ENCODE measurements at places on chromosomes 2 and 18.

- no peak for ATAC-seq
Observed at GRCh38 chr2:216653093-216653799, 20.0 kb downstream of the IGFBP2 start.

DNA sequence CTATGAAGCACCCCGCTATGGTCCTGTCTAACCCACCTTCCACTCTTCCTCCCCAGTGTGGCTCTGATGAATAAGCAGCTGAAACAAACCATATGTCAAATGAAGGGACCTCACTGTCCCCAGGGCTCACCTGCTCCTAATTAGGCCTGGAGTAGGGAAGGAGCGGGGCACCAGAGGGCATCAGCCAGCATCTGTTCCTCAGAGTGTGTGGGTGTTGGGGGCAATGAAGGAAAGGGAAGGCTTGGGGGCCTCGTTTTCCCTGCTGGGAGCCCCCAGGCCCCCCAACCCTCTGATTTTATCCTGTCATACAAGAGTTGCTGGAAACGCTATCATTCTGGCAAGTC is 274.7 kb downstream of the HAUS1 start:
- ATAC-seq = no peak

DNA sequence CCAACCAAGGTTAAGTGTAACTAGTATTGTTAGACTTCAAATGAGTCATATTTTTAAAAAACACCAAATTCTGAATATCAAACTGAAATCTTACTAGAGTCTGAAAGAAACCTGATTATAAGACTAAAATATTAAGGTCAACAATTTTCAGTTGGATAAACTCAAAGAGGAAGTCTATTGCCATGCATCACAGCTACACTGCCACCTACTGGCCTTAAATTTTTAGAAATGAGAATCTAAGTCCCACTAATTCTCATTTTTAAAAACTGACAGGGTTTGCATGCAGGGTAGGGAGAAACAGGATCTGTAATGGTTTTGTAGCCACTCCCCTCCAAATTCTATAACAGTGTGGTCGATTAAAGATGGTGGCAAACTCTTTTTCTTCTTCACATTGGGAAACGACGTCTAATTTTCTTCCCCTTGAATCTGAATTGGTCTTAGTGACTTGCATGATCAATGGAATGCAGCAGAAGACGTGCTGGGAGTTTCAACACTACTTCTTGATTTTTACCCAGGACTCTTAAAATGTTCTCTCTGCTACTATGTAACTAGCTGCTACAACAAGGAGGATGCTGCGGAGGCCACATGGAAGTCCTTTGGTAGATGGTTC is 176.1 kb upstream of the SESTD1 start:
- ATAC-seq = no peak

DNA sequence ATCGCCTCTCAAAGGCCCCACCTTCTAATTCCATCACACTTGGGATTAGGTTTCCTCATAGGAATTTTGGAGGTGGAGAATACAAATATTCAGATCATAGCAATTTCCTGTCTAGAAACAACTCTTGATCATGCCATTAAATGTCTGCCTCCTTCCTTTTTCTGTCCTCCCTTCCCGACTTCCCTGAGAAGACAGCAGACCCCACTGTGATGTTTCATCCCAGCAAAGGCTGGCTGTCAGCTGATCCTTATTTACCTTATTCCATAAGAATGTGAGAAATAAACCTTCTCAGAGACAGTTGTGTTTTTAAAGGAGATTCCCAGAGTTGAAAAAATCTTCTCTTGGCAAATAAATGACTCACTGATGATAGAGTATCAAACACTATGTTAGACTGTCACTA is 133.9 kb downstream of the TDRD15 start:
- ATAC-seq = no peak

DNA sequence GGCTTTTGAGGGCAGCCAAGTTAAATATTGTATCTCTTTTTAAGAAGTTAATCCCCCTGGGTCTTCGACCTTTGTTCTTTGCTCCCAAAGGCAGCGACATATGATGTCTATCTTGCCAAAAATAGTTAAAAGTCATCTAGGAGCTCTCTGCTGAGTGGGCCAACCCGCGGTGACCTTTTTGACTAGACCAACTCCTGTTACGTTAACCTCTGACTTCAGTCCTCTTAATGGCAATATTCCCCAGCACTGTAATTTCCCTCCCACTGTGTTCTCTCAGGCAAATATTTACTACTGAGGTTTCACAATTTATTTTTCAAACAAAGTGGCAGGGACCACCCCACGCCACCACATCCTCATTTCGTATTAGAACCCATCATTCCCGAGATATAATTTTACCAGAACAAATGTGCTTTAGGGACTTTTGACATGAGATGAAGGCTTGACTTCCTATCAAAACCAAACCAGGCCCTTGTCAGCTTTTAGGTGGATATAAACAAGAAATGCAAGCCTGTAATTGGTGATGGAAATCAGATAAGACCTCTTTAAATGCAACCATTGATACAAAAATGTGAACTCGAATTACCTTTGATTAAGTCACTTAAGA is 764.7 kb downstream of the SATB2 start:
- ATAC-seq = no peak

DNA sequence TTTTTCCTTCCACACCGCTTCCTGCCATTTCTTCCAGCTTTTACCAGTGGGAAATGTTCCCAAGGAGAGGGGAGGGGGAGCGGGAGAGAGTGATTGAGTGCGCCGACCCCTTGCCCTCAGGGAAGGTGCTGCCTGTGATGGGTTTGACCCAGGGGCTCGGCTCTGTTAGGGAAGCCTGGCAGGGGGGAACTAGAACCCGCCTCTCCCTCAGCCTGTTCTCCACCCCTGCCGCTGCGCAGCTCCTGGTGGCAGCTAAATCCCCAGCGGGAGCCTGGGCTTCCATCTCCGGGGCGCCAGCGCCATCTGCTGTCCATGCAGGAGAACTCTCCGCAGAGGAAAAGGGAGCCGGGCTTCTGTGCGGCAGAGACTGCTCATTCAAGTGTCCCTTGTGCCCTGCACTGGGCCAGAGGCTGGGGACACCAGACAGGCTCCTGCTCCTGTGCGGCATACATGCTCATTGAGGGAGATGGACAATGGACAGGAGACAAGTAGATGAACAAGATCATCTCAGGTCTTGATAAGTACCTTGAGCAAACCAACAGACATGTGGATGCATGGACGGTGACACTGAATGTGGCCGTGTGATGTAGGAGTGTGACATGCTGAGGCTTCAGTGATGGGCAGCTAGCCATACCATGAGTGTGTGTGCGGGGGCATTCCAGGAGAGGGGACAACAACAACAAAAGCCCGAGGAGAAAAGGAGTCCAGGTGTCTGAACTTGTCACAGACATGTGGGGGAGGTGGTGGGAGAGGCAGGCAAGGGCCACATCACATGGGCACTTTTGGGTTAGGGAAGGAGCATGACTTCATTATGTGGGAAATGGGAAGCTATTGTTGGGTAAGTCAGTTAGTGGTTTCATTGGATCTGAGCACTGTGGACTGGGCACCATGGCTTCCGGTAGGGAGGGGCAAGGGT is 13.3 kb downstream of the CHPF start:
- peak; percentile 90 for ATAC-seq

- ATAC-seq = no peak
Observed at GRCh38 chr2:216341121-216341520, 31.2 kb downstream of the MARCHF4 start.

GRCh38 chr2:45229411-45229810 is 220.2 kb upstream of the SIX2 start:
- ATAC-seq = no peak

GRCh38 chr2:96409820-96410164 is 74.2 kb downstream of the NCAPH start:
- no peak for ATAC-seq

DNA sequence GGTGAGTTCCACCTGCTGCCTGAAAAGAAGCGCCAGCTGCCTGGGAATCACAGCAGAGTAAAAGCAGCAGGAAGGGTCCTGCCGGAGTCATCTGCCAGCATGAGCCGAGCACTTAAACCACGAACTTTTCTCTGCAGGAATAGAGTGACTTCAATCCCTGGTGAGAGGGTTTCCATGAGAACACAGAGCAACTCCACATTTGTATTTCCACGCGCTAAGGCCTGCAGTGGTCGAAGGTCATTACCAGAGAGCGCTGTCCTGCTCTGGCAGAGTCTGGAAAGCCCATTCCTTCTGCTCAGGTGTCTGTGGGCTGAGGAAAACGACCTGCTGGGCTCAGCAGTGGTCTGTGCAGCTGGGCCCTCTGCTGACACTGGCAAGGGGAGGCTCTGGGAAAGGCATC is 6.7 kb downstream of the PASK start:
- ATAC-seq = no peak

DNA sequence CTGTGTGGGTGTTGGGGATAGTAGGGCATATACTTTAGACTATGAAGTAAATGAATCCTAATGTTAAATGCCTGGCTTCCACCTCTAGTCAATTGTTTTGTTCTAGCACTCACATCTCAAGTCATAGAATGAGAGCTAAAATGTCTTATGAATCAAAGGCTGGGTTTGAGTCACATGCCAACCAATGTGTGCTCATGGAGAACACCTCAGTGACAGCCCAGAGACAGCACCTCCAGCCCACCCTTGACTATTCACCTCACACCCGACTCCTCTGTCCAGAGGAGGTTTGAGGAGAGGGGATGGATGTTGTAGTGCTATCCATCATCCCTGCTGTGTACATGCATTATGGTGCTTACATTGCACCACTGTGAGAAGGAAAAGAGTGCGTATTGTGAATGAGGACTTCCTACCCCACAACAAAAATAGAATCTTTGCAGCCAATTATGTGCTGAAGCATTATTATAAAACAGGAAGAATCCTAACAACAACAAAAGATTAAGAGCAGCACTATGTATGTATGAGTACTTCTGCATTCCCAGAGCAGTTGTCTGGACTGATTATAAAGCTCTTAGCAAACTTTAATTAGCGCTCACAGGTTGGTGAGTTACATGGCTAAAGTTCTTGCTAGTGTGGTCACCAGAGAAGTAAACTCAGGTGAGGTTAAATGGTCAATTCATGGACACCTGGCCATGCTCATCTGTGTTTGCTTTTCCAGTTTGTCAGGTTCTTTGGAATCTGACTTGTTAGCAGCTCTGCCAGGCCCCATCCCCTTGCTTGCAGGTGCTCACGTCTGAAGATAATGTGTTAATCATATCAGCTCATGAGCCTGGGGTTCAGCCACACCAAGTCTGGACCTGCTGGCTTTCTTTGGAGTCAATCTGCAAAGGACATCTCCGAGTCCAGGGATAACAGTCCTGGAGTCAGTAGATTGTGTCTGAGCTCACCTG is 55.3 kb upstream of the NABP1 start:
- no peak for ATAC-seq

GRCh38 chr18:66582211-66582610 is 21.7 kb downstream of the CDH19 start:
- no peak for ATAC-seq

- ATAC-seq = peak; percentile 93
Observed at GRCh38 chr2:28583899-28584553, 88.2 kb downstream of the PLB1 start.

- ATAC-seq = no peak
Observed at GRCh38 chr18:31203794-31204148, 41.1 kb upstream of the DSC1 start.

DNA sequence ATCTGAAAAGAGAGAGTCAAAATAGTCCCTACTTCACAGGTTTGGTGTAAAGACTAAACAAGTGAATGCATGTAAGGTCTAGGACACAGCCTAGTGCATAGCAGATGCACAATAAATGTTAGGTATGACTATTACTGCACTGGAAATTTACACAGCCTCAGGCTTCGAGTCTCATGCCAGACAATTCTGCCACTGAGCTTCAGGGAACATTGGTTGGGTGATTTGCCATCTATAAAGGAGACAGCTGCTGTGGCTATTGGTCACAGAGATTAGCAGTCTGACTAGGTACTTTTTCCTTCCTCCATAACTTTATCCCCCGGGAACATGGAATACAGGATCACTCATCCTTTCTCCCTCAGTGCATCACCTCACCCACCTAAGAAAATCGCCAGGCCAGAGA is 89.2 kb downstream of the FAM124B start:
- ATAC-seq = no peak

DNA sequence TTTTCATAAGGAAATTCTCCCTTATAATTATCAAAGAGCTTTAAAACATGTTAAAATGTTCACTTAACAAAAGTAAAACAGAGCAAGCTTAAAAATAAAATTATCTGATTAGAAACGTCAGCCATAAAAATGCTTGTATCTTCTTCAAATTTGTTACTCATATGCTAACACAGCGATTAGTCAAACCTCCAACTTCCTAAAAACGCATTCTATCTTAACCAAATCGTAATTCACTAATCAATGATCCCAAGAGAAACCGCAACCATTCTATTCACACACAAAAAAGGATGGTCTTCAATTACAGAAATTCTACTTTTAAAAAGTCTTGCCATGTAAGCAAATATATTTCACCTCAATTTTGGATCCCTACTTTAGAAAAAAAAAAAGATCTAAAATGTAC is 1.9 kb downstream of the STK17B start:
- no peak for ATAC-seq

DNA sequence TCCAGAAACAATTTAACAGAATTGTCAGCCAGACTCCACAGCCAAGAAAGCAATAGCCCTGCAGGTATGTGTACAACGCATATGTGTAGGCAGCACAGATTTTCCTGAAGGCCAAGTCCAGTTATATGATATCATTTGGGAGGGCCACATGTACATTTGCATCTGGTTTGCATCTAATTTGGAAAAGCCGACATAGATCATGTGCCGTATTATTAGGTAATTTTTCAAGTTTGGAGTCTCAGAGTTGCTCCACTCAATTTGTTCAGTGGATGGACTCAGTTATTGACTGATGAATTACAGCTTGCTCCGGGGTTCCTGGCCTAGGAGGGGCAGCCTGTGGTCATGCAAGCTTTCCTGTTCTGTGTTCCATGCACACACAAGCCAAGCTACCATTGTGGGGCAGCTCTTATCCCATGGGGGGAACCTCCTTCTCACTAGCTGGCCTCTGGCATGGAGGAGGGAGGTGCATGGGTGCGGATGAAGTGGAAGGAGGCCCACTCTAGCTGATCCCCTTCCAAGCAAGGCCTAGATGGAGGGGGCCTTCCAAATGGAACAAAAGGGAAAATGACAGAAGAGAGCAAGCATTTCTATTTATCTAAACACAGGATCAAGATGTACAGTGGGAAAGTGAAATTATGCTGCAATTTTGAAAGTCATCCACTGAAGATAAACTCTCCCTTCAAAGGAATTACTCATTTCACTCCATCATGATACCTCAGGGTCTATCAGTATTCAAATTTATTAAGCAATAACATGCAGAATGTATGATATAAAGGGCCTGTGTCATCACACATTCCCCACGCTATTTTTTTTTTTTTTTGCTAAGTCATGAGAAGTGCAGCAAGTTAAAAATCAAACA is 202.6 kb upstream of the SMAD2 start:
- ATAC-seq = peak; percentile 61

- no peak for ATAC-seq
Observed at GRCh38 chr2:173280853-173281252, 73.8 kb upstream of the CDCA7 start.

- ATAC-seq = no peak
Observed at GRCh38 chr2:238027058-238027457, 33.7 kb upstream of the SCLY start.

GRCh38 chr2:220785178-220785577 is 786.9 kb downstream of the EPHA4 start:
- no peak for ATAC-seq

GRCh38 chr2:147567136-147567535 is 277.7 kb upstream of the ACVR2A start:
- no peak for ATAC-seq

All from gastroesophageal sphincter (tissue), 4 donors.